ENCODE measurements at places on chromosomes 12 and 14.

DNA sequence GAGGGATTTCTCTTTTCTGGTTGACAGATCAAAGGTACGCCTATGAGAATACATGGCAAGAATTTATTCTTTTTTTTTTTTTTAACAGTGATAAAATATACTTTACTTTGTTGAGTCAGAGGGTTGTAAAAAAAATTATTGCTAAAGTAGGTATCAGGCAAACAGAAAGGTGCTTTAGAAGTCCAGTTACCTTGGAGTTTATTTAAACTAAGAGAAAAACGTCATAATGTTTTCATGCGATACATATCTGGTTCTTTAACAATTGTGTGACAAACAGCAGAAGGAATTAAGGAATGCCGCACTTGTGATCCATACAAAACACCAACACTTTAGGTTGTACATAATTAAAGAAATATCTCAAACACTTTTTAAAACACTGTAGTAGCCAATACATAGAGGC is 94.2 kb downstream of the BORCS5 start:
- no peak for DNase-seq

- DNase-seq, result no peak
Observed at GRCh38 chr12:78308701-78309100, 478.0 kb downstream of the NAV3 start.

DNA sequence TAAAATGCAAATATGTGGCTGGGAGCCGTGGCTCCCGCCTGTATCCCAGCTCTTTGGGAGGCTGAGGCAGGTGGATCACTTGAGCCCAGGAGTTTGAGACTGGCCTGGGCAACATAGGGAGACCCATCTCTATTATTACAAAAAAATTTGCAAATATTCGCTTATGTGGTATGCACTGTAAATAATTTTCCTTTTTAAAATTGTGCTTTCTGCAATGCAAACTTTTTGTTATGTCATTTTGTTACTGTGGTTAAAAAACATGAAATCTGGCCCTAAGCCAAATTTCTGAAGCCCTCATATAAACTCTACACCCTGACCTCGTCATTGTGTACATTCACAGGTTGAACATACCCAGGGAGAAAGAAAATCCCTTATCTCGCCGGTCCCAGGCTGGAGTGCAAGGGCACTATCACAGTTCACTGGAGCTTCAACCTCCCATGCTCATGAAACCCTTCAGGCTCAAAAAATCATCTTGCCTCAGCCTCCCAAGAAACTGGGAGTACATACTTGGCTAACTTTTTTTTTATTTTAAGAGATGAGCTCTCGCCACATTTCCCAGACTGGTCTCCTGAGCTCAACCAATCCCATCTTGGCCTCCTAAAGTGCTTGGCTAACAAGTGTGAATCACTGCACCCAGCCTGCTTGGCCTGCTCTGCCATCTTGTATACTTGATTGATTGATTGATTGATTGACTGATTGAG is 24.7 kb downstream of the TRAPPC6B start:
- DNase-seq, result no peak

DNA sequence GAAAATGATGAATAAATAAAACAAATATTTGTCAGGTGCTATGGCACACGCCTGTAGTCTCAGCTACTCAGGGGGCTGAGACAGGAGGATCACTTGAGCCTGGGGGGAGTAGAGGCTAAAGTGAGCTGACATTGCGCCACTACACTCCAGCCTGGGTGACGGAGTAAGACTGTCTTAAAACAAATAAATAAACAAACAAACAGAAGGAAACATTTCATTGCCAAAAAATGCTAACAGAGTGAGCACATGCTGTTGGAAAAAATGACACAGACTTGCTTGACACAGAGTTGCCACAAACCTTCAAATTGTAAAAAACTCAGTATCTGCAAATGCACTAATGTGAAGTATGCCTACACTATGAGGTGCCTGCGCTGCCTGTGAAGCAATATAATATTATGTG is 50.8 kb upstream of the AP4S1 start:
- no peak for DNase-seq
